Stimulated activated CD8-positive, alpha-beta memory T cell treated with anti-CD3 and anti-CD28 coated beads, Interleukin-7, amount 100 ng/mL, for 1 hour (primary cell): ENCODE measurements at places on chromosomes 12 and 14.

DNA sequence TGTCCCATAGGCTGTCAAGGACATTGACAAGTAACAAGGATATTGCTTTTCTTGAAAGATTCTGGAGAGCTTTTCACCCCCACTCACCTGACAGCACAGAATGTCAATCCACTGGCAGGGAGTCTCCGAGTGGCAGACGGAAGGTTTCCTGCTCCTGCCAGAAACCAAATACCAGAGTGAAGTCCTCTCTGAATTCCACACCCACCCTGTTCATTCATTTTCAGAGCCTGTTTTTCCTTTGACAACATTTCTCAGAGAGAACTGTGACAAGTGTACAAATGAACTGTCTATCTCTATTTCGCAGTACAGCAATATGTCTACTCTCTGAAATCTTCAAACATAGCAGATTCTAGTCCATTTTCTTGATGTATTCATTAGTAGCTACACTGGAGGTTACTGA lies 26.2 kb upstream of the BICD1 start:
- no peak for DNase-seq

DNA sequence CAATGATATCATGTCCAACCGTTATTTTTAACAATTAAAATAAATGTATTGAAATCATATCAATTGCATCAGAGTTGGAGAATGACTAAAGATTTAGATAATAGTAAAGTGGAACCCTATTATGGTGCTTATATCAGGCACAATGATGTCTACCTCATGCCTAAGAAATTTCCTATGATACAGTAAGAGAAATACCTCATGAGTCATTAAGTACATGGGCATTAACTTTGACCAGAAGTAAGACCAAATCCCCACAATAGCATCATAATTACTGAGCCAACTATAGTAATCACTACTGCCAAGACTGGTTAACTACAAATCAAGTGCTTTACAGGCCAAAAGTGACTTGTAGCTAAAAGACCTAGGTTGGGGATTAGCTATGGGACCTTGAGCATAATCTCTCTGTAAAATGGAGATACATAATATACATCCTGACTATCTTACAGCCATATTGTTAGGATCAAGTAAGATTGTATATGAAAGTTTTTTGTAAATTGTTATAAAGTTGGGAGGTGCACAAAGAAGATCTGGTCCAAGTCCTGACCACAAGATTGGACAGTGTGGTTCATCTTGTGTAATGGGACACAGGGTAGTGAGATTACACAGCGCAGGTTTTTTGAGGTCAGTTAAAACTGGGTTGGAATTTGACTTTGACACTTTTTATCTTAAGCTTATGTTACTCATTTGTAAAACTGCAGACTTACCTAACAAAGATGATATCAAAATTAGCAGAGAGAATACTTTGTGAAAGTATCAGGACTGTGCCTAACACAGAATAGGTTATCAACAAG lies 60.5 kb downstream of the ERGIC2 start:
- no peak for DNase-seq

DNA sequence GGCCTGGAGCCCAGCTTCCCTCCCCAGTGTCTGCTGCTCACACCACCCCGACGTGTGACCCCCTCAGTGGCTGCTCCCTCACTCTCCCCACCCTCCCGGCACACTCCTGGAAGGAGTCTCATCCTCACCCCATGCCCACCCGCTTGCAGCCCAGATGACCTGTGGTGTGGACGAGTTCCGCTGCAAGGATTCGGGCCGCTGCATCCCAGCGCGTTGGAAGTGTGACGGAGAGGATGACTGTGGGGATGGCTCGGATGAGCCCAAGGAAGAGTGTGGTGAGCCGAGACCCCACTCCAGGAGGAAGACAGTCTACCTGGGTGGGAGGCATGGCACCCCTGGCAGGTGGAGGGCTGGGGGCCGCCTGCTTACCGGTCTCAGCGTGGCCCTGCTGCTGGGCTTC lies 15.0 kb upstream of the NXPH4 start:
- DNase-seq, result no peak

GRCh38 chr14:104926619-104927431 lies 2.1 kb downstream of the PLD4 start:
- DNase-seq, result no peak

GRCh38 chr14:68663385-68664076 lies 129.3 kb downstream of the ZFP36L1 start:
- no peak for DNase-seq

- DNase-seq, result no peak
These were observed 1322.3 kb upstream of the SEL1L start for GRCh38 chr14:82855912-82856391.

- no peak for DNase-seq
These were observed 12.4 kb downstream of the MGST1 start for GRCh38 chr12:16359512-16360491.

DNA sequence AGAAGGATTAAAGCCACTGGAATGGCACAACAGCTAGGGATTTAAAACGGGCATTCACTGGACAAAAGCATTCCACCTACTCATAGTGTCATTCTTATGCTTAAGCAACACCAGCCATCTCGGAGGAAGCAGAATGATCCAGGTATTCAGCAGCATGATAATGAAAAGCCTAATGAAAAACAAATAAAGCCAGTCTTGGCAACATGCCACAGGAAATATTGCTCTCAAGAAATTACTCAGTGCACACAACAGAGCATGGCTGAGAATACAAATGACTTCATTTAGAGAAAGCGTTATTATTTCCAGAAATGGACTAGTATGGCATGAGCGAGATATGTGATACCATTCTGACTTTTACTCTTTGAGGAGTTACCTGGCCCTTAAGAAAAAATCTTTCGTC lies 442.2 kb downstream of the APAF1 start:
- DNase-seq, result no peak

- DNase-seq, result no peak
These were observed 1.6 kb downstream of the LRRC43 start for GRCh38 chr12:122184517-122184916.

GRCh38 chr14:94320243-94320642 lies 2.9 kb downstream of the SERPINA6 start:
- no peak for DNase-seq

- no peak for DNase-seq
These were observed 281.7 kb upstream of the RTL1 start for GRCh38 chr14:101185073-101185835.

DNA sequence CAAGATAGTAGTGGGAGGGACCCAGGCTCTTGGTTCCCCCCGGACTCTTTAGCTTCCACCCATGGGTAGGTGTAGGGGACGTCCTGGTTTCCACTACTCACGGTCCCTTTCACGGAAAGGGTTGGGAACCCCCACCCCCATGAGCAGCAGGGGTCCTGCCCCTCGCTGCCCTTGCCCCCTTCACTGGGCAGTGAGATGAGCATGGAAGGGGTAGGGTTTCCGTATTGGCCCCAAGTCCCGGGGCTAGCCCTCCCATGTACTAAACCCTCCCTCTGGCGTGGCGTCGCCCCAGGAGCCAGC lies 12.7 kb downstream of the AGAP2 start:
- DNase-seq, result no peak

DNA sequence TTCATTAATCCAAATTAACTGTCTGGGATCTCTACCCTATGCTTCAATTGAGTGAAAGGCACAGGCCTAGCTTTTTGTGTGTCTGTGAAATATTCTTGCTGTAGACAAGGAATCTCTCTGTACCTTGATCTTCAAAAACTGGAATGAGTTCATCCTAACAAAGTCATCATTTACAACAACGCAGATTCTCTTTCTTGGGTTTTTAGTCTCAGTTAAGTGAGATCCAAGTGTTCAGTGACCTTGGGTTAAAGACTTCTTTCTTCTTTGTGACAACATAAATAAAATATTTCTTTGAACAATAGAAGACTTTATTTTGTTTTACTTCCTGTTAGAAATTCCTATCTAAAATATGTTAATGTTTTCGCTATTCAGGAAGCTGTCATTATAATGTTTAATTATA lies 192.2 kb upstream of the LMNTD1 start:
- DNase-seq, result no peak

DNA sequence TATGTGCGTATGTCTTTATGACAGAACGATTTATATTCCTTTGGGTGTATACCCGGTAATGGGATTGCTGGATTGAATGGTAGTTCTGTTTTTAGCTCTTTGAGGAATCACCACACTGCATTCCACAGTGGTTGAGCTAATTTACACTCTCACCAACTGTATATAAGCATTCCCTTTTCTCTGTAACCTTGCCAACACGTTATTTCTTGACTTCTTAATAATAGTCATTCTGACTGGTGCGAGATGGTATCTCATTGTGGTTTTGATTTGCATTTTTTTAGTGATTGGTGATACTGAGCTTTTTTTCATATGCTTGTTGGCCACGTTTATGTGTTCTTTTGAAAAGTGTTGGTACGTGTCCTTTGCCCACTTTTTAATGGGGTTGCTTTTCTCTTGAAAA lies 49.7 kb downstream of the FRS2 start:
- no peak for DNase-seq

- no peak for DNase-seq
These were observed 29.4 kb downstream of the RPGRIP1 start for GRCh38 chr14:21309238-21309636.
